Tibial nerve (tissue), 4 donors: ENCODE measurements at places on chromosomes 16 and 17. TPM values are rescaled to one million over a fixed set of nuclear protein-coding genes. Genes with fewer than 3 reads are reported as not detected.

DNA sequence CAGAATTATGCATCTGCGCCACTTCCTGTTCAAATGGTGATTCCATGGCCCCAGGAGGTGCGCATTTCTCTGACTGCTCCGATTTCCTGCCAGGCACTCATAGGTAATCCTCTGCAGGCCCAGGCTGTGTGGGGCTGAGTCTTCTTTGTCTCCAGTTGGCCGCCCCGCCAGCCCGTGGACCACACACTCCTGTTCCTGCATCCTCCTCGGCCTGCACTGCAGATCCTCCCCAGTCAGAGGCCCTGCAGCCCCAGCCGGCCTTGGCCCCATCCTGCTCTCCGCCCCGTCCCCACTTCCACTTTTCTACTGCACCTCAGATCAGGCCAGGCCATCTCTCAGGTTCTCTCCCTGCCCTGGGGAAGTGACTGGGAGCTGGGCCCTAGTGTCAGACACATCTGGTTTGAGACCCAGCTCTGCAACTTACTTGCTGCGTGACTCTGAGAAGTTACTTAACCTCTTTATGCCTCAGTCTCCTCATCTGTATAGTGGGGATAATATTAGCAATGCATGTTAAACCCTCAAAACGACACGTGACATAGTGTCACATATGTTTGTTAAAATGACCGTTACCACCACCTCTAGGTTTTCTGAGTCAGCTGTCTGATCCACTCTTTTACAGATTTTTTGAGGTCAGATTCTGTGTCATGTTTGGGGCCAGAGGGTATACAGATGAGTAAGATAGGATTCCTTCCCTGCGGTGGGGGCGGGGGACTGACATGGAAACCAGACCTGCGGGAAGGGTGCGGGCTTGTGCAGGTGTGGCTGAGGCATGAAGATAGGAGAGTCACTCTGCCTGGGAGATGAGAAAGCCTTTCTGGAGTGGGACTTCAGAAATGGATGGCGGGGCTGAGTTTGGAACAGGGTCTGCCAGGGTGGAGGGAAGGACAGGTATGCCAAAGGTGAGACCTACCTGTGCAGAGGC lies 12.8 kb downstream of the RAB11FIP4 start:
- no peaks in the 10 kb centered on the region for H3K36me3 ChIP-seq
- no peaks in the 10 kb centered on the region for H3K27me3 ChIP-seq
- no peaks in the 10 kb centered on the region for H3K4me1 ChIP-seq
- no peak overlapping the region for H3K4me3 ChIP-seq
- no peak for DNase-seq
- no peak overlapping the region for H3K27ac ChIP-seq

The CDK5RAP3 gene
- total RNA-seq = 207 TPM

DNA sequence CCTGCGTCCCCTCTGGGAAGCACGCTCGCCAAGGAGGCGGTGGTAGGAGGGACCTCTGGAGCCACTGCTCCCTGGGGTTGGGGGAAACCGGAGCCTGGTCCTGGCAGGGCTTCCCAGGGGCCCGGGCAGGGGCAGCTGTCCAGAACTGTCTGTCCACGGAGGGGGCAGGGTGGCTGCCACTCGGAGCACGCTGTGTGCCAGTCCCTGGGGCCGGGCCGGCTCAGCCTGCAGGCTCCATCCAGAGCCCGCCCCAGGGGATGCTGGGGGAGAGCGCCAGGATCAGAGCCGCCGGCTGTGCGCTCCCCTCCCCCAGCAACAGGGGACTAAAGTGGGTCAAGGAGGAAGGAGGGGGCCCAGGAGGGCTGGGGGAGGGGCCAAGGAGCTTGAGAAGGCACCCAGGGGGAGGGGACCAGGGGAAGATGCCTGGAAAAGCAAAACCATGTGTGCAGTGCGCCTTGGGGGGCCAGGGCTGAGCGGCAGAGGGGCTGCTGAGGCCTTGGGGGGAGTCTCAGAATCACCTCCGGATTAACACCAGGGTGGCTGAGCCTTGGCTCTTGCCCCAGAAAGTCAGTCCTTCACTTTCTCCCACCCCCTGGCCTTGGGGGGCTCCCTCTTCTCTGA lies 21.3 kb downstream of the ZNF423 start:
- H3K27ac ChIP-seq = peak overlapping the region; percentile 88
- no peak for DNase-seq
- no peaks in the 10 kb centered on the region for H3K27me3 ChIP-seq

GRCh38 chr16:71339236-71340171 lies 19.0 kb upstream of the CALB2 start:
- H3K36me3 ChIP-seq = no peaks in the 10 kb centered on the region
- no peaks in the 10 kb centered on the region for H3K27me3 ChIP-seq
- DNase-seq = no peak
- H3K4me3 ChIP-seq = no peak overlapping the region
- H3K4me1 ChIP-seq = no peaks in the 10 kb centered on the region

The CSH2 gene
- not detected for total RNA-seq

DNA sequence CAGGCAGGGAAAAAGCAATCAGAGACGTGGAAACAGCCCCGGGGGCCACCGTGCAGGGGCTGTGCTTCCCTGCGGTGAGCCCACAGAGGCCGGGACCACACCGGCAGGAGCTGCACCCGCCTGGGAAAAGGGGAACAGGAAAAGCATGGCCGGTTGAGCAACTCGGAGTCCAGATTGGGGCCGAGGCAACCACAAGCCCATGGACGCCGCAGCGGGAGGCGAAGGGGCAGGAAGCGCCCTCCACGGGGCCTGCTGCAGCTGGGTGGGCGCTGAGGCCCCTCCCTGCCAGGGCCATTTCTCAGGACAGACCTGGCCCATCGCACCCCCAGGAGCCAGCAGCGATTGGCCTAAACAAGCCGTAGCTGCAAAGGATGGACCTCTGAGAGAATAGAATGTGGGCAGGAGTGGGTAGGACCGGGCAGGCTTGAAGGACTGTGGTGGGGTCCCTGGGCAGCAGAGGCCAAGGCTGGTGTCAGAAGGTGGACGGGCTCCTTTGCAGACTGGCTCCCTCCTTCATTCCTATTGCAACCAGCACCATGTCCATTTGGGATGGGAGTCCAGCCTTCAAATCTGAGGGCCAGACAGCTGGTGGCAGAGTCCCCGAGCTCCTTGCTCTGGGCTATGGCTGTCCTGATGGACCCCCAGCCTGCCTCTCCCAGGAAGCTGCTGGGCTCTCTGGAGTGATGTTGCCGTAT lies 30.4 kb downstream of the COX4I1 start:
- no peak overlapping the region for H3K27ac ChIP-seq
- H3K4me1 ChIP-seq = peaks cover 9% of the 10 kb centered on the region
- H3K4me3 ChIP-seq = no peak overlapping the region
- H3K27me3 ChIP-seq = peaks cover 18% of the 10 kb centered on the region

The DHX40 gene
- 31.2 TPM for total RNA-seq

The SLC5A10 gene
- total RNA-seq = not detected

The NAGS gene
- 0.84 TPM for total RNA-seq

GRCh38 chr17:50199803-50200456 lies 1.5 kb downstream of the COL1A1 start:
- H3K36me3 ChIP-seq = peaks cover 31% of the 10 kb centered on the region
- H3K4me1 ChIP-seq = peaks cover 19% of the 10 kb centered on the region
- peak overlapping the region; percentile 90 for H3K27ac ChIP-seq
- no peaks in the 10 kb centered on the region for H3K27me3 ChIP-seq
- H3K4me3 ChIP-seq = peak overlapping the region; percentile 46
- DNase-seq = peak; percentile 92

DNA sequence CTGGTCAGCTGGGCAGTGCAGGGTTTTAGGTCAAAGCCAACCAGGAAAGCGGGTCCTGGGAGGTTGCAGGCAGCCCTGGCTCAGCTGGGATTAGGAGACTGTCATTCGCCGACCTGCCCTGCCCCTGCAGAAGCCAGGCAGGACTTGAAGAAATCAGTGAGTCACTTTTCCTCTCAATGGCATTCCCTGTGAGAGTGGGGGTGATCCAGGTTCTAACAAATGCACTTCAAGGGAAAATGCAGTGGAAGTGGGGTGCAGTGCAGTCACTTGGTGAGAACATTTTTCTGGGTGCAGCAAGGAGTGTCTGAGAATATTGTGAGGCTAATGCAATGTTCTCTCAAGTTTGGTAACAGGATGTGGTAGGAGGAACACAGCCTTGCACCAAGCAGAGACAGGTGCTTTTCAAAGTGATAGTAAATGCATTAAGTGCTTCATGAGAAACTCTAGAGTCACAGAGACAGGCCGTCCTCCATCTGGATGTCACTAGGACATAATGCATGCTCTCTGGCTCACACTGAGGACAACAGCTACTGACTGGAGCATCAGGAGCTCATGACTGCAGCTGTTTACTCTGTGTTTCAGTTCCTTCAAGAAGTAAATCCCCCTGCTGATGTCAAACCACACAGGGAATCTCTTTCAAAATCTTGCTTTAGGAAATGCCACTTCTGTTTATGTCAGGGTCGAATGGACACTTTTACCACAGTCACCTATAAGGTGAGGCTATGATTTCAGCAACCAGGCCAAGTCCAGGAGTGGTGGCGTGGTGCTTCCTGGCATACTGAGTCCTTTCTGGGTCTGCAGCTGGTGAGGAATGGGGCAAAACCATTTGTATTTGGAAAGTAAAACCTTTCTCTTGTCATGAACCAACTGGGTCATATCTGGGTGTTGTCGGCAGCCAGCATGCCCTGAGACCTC lies 16.7 kb downstream of the CDK5R1 start:
- no peak for DNase-seq
- no peak overlapping the region for H3K4me3 ChIP-seq
- peak overlapping the region; percentile 80 for H3K27ac ChIP-seq
- H3K36me3 ChIP-seq = no peaks in the 10 kb centered on the region
- peaks cover 10% of the 10 kb centered on the region for H3K4me1 ChIP-seq

DNA sequence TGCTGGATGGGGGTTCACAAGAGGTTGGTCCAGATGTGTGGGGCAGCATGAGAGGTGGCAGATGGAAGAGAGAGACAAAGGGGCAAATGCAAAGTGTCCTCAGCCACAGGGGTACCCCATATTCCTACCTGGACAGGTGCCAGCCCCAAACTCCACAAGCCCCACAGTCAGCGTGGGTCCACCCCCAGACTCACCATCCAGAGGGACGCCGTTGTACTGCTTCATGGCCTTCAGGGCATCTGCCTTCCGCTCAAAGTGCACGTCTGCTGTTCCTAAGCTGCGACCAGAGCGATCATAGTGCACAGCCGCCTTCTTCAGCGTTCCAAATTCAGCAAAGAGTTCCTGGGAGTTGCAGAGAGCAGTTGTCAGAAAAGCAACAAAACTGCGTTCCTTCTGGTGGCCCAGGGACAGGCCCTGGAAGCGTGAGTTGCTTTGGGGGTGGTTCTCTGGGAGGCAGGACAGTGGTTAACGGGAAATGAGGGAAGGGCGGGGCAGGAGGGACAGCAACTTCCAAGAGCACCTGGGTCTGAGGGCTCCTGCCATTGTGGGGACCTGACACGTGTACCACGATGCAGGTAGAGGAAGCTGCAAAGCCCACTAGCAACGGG lies 2.3 kb downstream of the ALYREF start:
- H3K27me3 ChIP-seq = no peaks in the 10 kb centered on the region
- H3K36me3 ChIP-seq = peaks cover 8% of the 10 kb centered on the region
- H3K27ac ChIP-seq = no peak overlapping the region
- DNase-seq = no peak
- H3K4me1 ChIP-seq = peaks cover 24% of the 10 kb centered on the region

The EVI2A gene
- 4.8 TPM for total RNA-seq

DNA sequence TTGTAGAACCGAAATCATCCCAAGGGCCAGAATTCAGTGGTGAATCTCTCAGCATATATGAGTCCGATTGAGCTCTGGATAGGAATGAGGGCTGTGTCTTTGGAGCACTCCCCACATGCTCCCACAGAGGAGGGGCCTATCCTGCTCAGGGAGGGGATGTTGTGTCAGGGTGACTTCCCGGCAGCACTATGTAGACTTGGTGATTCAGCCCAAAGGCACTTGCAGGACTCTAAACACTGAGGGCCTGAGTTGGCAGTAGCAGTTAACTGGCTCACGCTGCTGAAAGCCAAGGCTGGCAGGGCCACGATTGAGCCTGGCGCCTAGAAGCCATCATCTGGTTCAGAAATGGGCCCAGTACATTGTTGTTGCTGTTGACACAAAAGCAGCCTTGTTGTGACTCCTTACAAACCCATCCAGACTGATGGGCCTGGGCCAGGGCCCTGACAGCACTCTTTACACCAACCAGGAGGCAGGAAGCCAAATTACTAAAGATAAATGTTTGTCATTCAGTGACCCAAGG lies 31.9 kb downstream of the NMT1 start:
- no peak overlapping the region for H3K4me3 ChIP-seq
- peak; percentile 78 for DNase-seq
- H3K4me1 ChIP-seq = peaks cover 72% of the 10 kb centered on the region
- H3K36me3 ChIP-seq = peaks cover 25% of the 10 kb centered on the region

DNA sequence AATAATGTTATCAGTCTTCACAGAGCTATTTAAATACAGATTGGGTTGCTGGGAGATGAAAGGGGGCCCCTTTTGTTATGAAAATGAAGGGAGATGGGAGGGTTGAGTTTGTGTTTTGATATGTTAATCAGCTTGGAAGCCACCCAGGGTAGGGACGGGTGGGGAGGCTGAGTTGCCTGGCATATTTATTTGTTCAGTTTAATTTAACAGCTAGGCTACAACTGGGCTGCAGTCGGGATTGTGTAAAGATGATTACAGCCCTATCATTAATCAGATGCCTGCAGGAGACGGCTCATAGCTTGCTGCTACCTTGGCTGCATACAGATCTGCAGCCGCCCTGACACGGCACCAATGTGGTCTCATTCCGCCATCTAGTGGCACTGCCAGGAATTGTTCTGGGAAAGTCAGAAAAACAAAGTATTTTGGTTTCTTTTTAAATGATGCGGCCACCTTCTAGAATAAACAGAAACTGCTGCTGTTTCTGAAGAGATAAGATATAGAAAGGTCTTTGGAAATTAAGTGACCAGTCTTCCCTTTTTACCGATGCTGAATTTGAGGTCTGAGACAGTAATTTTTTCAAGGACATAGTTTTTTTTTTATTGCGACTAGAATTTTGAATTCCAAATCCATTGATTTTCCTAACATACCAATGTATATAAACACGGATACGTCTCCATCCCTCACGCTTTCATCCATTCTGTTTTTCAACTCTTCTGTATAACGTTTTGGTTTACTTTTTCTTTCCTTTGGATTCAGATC lies 458.0 kb upstream of the ASIC2 start:
- H3K4me1 ChIP-seq = no peaks in the 10 kb centered on the region
- H3K27me3 ChIP-seq = no peaks in the 10 kb centered on the region
- DNase-seq = peak; percentile 85

DNA sequence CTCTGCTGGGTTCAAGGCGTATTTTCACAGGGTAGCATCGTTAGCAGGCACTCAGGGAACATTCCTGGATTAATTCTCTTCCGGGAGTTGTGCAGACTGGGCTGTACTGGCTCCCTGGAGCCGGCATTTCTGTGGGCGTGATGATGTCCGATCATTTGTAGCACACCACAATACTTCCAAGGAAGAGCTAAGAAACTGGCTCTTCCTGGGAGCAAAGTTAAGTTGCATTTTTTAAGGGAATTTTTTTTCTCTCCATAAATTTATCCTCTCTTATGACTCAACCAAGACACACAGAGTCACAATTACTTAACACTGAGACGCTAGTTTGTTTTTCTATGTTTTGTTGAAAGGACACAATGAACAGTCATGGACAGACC lies 211.6 kb upstream of the FOXF1 start:
- peaks cover 14% of the 10 kb centered on the region for H3K4me1 ChIP-seq
- H3K27ac ChIP-seq = no peak overlapping the region
- no peaks in the 10 kb centered on the region for H3K36me3 ChIP-seq
- peaks cover 94% of the 10 kb centered on the region for H3K27me3 ChIP-seq
- DNase-seq = no peak
